ENCODE measurements at places on chromosomes 3 and 15.
A peak's percentile ranks its signal among the peaks of the same experiment; 100 is the strongest.

GRCh38 chr3:97871801-97872524 is 50.2 kb downstream of the CRYBG3 start:
- DNase-seq, result no peak

GRCh38 chr3:61381745-61382392 is 130.6 kb upstream of the FHIT start:
- DNase-seq, result peak; percentile 11

GRCh38 chr3:106348139-106348690 is 479.4 kb upstream of the CBLB start:
- no peak for DNase-seq

- no peak for DNase-seq
Measured at GRCh38 chr15:64691896-64692565, 83.4 kb downstream of the RBPMS2 start.

DNA sequence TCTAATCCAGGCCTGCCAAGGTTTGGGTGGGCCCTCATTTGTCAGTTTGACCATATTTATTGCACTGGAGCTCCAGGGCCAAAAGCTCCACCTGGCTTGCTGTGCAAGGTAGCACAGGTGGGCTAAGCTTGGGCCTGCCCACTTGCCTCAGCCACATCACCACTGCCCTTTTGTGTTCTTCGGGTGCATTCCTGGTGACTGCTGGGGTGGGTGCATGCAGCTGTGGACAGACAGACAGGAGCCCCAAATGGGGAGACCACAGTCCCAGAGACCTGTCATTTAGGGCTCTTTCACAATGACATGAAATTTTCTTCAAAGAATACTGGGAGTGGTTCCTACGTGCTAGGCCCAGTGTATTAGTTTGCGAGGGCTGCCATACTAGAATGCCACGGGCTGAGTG is 2.7 kb downstream of the MESP2 start:
- no peak for DNase-seq

DNA sequence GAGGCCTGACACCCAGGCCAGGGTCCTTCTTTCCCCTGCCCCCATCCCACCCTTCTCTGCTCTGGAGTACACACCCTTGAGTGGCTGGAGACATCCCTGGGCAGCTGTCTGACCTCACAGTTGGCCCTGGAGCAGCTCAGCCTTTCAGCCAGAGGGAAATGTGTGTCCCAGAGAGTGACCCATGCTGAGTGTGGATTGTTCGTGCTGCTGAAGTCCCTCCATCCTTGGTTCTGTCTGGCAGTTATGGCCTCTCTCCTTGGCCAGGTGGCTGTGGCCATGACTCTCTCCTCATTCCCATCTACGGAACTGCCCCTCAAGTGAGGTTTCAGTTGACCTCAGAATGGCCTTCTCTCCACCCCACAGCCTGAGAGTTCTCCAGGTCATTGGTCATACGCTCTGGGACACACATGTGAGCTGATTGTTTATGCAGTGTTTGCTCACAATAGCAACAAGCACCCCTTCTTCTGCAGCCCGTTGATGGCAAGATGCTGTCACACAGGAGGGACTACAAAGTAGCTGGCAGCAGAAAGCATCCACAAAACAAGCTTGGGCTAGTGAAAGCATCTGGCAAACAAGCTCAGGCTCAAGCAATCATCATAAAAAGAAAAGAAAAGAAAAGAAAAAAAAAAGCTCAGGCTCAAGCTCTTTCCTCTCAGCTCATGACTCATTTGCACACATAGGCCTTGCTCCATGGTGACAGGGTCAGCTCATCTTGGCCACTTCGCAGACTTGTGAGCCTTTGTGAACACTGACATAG is 55.3 kb upstream of the ITGA11 start:
- DNase-seq, result no peak

DNA sequence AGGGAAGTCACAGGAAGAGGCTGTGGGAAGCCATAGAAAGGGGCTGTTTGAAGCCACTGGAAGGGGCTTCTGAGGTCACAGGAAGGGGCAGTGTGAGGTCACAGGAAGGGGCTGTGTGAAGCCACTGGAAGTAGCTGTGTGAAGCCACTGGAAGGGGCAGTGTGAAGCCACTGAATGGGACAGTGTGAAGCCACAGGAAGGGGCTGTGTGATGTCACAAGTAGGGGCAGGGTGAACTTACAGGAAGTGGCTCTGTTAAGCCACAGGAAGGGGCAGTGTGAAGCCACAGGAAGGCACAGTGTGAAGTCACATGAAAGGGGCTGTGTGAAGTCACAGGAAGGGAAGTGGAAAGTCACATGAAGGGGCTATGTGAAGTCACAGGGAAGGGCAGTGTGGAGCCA is 33.1 kb downstream of the GASK1A start:
- no peak for DNase-seq

DNA sequence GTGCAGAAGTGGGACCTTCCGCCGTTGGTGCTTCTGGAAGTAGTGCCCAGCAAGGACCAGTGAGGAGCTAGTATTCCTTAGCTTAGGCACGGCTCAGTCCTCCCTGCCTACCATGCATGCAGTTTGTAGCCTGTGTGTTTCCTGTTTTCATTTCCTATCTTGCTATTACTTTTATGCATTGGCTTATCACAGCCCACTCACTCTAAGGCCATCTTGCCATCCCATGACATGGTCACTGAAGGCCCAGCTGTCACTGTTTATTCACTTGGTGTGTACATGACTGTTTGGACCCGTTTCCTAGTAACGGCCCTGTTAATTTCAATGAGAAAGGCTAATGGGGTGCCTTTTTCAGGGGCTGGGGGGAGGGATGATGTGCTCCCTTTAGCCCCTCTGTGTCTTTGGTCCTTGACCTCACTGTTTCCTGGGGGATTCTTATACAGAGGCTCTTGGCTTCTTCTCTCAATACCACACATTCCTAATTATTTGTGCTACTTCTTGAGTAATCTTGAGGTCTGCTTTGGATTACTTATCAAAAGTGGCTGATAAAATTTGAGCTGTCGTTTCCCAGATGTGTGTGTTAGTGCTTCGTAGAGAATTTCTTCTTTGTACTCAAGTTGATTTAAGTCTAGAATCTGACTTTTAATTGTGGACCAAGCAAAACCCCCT is 24.5 kb upstream of the TRAK1 start:
- no peak for DNase-seq
